GM18507 (cell line): ENCODE measurements at places on chromosomes 6 and 20.

DNA sequence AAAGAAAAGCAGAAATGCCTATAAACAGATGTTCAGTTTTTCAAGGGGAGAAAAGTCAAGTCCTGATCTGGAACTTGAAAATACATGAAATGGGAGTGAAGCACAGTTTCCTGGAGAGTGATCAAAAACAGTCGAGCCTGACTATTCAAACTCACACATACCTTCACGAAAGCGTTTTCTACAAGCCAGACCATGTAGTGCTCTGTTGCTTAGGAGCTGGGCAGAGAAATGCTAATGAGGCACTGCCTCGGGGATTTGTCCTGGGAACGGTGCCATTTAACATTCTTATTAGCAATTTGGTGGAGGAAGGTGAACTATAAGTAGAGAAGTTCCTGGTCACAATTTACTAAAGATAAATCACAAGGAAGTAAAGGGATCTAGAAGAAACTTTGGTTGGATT lies 5.9 kb downstream of the NHSL1 start:
- no peak for DNase-seq

DNA sequence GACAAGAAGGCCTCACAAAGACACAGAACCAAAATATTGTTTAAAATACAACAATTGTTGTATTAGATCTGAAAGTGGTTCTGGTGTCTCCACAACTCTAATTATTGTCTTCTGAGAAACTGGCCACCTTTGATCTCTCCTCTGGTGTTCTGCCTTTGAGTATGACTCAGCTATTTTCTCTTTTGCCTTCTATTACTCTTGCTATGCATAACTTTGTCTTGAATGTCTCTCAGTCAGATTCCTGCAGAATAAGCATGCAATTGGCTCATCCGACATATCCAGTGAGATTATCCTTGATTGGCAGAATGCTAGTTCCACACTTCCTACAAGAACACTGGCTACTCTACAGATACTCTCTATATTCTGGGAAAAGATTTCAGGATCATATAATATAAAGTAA lies 14.3 kb upstream of the EPM2A start:
- DNase-seq: no peak

- DNase-seq: no peak
These were observed 144.5 kb downstream of the LPA start for GRCh38 chr6:160519603-160520042.

GRCh38 chr20:23092384-23092756 lies 6.2 kb upstream of the CD93 start:
- no peak for DNase-seq

GRCh38 chr6:33578164-33578563 lies 1.9 kb downstream of the BAK1 start:
- no peak for DNase-seq

DNA sequence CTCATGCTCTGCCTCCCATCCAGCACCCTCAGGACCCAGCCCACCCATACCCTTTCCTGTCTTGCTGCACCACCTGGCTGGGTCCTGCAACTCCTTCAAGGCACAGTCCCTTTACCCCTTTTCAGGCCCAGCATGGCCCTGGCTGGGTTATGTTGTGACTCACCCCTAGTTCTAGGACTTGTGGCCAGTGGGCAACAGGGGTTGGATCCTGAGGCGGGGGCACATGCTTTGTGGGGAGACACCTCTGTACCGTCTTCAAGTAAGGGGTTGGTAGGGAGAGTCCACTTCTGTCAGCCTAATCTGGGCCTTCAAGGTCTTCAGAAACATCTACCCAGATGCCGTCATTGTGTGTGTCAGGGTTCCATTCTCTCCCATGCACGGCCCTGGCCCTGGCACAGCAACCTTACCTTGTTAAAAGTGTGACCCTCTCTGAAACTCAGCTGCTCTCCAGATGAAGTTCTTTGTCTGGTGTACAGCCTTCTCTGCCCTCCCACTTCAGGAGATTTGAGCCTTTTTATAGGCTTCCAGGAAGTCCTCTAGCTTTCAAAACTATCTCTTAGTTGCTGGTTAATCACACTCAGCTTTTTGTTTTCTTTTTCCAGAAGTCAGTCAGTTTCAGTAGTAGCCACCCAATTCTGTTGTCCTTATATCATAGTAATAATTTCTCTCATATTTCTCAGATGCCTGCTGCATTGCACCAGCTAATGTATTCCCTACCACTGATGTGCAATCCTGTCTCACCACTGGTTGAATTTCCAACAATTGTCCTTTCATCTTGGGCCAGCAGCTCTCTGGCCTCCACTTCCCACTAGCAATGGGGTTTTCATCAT lies 107.3 kb downstream of the NRN1 start:
- no peak for DNase-seq

DNA sequence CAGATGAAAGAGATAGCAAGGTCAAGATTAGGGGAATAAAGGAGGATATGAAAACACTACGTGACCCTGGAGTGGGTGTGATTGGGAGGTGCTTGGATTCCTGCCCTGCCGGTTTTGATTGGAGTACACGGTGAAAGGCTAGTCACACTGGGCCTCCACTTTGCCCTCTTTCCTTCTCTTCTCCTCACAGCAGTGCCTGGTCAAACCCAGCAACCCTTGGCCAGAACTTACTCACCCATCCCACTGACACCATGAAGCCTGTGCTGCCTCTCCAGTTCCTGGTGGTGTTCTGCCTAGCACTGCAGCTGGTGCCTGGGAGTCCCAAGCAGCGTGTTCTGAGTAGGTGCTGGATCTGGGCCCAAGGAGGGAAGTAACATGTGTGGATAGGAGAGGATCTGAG lies at the start of gene WFDC13:
WFDC13 (plus strand) TSS at position 166 of the 400 bp plus-strand sequence; CDS start at position 252, 86 bp downstream.
- no peak for DNase-seq

GRCh38 chr6:43944908-43945767 lies 175.1 kb downstream of the VEGFA start:
- DNase-seq: no peak

GRCh38 chr6:22413681-22414311 lies 117.0 kb upstream of the PRL start:
- DNase-seq: no peak

GRCh38 chr20:50670126-50670862 lies 21.0 kb downstream of the RIPOR3 start:
- no peak for DNase-seq
